ENCODE measurements at places on chromosomes 11 and 22.

GRCh38 chr11:19437760-19438159, 197.0 kb upstream of the E2F8 start:
- DNase-seq, result no peak

- peak; percentile 55 for DNase-seq
Observed at GRCh38 chr22:39174498-39175352, 22.2 kb upstream of the CBX7 start.

DNA sequence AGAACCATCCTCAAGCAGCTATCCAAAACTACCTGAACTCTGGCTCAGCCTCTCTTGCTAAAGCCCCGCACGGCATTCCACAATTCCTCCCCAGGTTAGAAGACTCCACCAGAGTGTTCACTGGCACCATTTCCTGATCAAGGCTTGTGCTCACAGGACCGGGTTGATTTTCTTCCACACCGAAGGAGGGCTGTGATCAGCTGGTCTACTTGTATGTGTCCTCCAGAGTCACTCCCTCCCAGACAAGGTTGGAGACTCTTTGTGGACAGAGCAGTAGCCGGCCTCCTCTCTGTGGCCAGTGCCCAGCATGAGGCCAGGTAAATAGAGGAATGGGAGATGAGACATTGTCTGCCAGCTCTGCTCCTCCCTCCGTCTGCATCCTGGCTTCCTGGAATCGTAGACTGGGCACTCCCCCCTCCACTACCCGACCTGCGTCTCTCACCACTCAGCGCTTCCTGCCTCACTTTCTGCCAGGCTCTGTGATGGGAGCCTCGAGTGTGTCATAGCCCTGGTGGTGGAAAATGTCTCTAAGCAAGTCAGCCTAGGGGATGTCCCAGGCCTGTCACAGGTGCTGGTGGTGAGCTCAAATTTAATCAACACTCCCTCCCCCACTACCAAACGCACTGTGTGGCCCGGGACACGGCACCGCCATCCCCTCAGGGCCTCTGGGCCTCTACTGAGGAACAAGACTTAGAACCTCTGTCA, 12.5 kb upstream of the TMPRSS6 start:
- DNase-seq, result peak; percentile 71

GRCh38 chr11:4523666-4524065, 21.3 kb upstream of the OR52M1 start:
- no peak for DNase-seq

- DNase-seq, result no peak
Observed at GRCh38 chr11:78346799-78347198, 70.8 kb downstream of the GAB2 start.

- DNase-seq, result no peak
Observed at GRCh38 chr11:108224911-108225786, 2.3 kb downstream of the ATM start.

DNA sequence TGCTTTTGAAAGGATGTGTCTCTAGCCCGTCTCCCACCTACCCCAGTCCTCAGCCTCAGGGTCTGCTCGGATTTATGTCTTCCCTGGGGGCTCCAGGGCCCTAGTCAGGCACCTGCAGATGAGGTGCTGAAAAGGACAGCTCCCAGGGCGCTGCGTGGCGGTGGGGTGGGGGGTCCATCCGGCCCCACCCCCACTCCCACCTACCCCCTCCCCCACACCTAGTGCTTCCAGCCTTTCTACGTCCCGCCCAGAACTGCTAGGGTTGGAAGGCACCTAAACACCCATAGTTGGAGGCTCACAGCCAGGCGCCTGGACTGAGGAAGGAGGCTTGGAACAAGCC, 1.4 kb upstream of the ROBO3 start:
- DNase-seq, result no peak

DNA sequence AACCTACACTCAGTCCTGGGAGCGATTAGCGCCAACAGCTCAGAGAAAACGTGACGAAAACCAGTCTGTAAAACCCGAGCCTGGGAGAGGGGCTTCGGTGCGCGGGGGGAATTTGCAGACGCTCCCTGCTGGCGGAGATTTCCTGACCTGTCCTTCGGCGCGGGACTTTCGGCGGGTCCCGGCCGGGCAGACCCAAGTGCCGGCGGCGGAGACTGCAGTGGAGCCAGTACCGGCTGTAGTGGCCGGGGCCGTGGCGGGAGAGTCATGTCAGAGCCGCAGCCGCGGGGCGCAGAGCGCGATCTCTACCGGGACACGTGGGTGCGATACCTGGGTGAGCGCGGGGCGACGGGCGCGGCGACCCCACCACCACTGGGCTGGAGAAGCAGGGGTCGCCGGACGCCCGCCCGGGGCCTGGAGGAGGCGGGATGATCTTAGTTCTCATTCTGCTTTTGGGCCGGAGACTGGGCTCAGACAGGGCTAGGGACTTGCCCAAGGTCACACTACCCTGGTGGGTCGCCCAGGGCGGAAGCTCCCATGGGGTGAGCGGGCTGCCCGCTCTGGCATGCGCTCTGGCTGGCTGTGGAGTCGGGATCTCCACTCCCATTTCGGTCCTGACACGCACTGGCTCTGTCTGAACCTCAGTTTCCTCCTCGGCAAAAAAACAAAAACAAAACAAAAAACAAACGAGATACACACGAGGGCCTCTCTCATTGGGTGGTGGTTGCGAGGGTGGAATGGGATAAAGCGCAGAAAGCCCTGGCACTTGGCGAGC, at the start of gene MTFP1:
Gene MTFP1 (plus strand): TSS at position 153 of the 772 bp plus-strand sequence. CDS start 112 bp downstream, at position 265.
- DNase-seq, result no peak

DNA sequence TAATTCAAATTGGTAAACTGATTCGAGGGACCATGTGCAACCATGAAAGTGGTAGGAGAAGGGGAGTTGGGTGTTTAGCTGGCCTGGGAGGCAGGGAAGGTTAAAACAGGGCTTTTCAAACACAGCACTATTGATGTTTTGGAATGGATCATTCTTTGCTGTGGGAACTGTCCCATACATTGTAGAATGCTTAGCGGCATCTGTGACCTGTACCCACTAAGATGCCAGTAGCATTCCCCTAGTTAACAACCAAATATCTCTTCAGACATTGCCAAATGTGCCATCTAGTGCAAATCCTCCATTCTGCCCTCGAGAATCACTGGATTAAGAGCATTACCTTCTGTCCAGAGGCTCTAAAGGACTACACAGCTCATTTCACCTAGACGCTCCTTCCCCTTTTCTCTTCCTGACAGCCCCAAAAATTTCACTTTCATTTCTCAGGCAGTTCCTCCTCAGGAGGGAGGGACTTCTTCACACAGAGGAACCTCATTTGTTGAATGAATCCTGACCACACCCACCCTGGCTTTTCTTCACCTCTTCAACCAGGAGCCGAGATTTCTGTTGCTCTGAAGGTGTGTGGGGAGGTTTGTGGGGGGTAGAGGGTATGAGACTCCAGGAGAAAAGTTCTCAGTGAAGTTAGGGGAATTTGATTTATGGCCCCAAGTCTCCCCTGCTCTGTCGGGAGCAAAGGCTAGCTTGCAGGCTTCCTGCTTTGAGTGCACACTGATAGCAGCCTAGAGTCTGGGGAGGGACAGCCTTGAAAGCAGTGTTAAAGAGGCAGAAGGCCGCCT, at the start of gene TRIM34:
Gene TRIM34 (plus strand): TSS at position 513 of the 791 bp plus-strand sequence. CDS start 7,331 bp downstream, outside the sequence.
- DNase-seq, result peak; percentile 15

DNA sequence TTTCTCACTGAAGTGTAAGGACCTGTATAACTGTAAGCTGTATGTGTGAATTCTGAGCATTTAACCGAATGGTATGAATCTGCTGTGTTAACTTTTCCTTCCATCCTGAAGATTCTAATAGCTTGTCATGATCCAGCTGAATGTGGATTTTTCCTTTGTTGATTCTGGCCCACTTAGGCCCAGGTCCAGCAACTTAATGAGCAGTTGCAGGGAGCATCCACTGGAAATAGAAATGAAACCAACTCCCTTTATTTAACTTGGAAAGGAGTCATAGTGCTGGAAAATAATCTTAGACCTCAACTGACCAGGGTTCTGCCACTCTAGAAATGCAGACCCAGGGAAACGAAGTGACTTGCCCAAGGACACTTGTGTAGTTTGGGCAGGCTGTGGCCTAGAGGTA, 142.3 kb upstream of the MTNR1B start:
- DNase-seq, result no peak

DNA sequence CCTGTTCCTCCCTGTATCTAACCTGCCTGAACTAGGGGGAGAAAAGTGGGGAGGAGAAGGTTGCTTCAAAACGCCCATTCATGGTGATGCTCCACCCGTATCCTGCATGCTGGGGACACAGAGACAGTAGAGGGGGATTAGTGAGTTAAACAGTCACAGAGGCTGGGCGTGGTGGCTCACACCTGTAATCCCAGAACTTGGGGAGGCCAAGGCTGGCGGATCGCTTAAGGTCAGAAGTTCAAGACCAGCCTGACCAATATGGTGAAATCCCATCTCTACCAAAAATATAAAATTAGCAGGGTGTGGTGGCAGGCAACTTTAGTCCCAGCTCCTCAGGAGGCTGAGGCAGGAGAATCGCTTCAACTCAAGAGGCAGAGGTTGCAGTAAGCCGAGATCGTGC, 1.8 kb upstream of the DENND5A start:
- DNase-seq, result no peak

- no peak for DNase-seq
Observed at GRCh38 chr22:45638197-45638596, 33.4 kb upstream of the ATXN10 start.

DNA sequence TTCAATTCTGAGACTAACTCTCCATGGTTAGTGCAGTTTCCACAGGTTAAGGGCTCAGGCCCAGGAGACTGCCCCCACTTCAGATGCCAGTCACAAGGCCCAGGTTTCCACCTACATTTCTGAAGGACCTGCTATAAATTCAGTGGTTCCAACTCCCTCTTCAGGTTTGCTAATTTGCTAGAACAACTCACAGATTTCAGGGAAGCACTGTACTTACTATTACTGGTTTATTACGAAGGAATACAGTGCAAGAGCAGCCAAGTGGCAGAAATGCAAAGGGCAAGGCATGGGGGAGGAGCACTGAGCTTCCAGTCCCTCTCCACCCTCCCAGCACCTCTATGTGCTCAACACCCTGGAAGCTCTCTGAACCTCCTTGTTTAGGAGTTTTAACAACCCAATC, 39.3 kb upstream of the SPON1 start:
- no peak for DNase-seq

DNA sequence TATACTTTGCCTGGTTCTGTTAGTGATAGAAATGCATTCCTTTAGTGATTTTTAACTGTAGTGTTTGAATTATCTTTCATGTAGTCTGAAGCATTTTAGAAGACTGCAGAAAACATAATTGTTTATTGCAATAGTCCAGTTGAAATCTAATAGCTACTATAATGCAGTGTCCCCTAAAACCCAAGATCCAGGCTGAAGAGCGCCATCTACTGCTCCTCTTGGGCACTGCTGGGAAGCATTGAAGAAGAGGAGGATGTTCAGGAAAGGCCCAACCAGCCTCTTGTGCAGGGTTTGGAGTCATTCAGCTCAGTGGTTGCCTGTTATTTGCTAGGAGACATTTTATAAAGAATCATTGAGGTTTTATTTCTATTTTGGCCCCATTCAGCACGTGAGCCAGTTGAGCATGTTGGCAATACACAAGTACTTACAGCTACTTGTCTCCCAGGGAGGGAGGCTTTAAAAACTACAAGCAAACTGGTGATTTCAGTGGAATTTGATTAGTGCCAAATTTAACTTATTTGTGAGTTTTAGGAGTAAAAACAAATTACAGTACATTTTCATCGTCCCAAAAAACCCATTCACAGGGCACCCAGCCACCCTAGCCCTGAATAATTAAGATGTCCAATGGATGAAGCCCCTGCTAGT, 74.9 kb upstream of the HORMAD2 start:
- peak; percentile 21 for DNase-seq

- DNase-seq, result no peak
Observed at GRCh38 chr11:61783717-61784505, 8.5 kb downstream of the TMEM258 start.

DNA sequence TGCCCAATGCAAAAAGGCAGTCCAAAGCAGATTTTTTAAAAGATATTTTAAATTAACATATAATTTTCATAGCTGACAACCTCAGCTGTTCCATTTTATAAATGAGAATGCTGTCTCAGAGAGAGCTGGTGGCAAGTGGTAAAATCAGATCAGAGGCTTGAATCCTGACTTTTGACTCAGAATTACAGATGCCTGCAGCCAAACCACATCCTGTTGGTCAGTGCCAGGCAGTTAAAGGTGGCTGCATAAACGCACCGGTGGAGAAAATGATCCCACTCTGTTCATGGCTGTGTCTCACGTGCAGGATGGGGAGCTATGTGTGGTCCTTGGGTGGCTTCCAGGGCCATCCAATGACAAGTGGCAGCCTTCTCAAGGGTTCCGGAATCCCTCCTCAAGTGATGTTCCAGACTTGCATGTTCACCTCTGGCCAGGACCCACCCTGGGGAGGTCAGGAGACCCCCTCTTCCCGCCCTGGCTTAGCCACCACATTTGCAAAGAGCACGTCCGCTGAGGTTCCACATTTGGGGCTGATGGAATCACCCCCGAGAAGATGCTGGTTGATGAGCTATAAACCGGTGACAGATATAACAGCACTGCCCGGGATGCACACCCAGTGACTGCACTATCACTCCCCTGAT, 155.5 kb downstream of the SHANK2 start:
- DNase-seq, result no peak

GRCh38 chr11:31863170-31863832, 52.2 kb upstream of the PAX6 start:
- DNase-seq, result no peak

GRCh38 chr11:61966734-61967115, 709 bp downstream of the FTH1 start:
- DNase-seq, result no peak

DNA sequence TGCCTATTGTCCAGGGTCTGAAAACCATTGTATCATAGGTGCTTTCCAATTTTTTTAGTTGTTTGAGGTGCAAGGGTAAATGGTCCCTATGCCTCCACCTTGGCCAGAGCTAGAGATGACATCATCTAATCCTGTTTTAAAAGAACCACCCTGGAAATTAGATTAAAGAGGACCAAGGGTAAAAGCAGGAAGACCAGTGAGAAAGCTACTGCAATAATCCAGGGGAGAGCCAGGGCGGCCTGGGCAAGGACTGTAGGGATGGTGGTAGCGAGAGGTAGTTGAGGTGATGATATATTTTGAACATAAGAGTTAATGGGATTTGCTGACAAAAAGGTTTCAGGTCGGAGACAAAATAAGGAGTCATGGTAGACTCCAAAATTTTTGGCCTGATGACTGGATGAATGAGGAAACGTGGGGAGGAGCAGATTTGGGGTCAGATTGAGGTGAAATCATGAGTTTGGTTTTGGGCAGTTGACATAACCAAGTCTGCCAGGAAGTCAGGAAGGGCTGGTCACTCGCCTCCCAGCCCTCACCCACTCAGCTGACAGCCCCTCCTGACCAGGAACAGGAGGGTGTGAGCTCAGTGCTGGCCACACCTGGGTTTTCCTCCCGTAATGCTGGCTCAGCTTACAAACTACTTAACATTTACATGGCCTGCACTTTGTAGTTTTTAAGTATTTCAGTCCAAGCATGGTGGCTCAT, 23.0 kb downstream of the SCN4B start:
- no peak for DNase-seq
